ENCODE measurements at places on chromosomes 16 and 17. TPM values are rescaled to one million over a fixed set of nuclear protein-coding genes. Genes with fewer than 3 reads are reported as not detected.

DNA sequence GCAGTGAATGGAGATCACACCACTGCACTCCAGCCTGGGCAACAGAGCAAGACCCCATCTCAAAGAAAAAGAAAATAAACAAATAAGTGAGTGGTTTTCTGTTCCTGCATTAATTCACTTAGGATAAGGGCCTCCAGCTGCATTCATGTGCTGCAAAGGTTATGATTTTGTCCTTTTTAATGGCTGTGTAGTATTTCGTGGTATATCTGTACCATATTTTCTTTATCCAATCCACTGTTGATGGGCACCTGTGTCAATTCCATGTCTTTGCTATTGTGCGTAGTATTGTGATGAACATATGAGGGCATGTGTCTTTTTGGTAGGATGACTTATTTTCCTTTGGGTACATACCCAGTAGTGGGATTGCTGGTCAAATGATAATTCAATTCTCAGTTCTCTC, 33.9 kb downstream of the SLC5A11 start:
- DNase-seq = no peak

The CHST6 gene
- 23.2 TPM for total RNA-seq

GRCh38 chr16:22786284-22786683, 27.7 kb upstream of the HS3ST2 start:
- no peak for DNase-seq

The TBC1D3 gene
- total RNA-seq = not detected

The CHTF18 gene
- total RNA-seq = 183 TPM

- no peak for DNase-seq
Observed at GRCh38 chr16:74657870-74658642, 8.6 kb downstream of the RFWD3 start.

DNA sequence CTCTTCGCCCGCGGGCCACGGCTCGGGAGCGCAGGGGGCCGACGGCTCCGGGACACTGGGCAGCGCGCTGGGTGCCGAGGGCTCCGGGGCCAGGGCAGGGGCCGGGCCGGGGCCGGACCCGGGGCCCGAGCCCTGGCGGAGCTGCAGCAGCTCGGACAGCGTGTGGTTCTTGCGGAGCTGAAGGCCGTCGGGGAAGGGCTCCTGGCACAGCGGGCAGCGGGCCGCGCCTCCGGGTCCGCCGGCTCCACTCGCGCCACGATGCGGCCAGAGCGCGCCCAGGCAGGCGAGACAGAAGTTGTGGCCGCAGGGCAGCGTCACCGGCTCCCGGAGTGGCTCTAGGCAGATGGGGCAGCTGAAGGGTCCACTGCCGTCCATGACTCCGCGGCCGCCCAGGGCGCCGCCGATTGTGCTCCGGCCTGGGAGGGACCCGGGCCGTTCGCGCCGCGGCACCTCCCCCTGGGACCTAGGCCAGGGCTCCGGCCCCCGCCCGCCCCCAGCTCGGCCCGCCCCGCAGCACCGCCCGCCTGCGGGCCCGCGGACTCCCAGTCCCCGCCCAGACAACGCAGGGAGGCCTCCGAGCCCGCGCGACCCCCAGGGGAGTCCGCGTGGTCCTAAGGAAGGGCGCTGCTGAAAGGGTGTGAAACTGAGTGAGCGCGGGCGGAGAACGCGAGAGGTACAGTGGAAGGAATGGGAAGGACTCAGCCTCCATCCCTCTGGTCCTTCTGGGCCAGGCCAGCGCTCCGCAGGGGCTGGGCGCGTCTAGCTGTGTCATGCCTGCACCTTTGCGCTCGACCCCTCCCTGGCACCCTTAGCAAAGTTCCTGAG, at the start of gene TRIM47:
TRIM47 (minus strand) TSS at position 408 of the 825 bp plus-strand sequence; CDS start at position 375, 33 bp downstream.
- peak; percentile 53 for DNase-seq

DNA sequence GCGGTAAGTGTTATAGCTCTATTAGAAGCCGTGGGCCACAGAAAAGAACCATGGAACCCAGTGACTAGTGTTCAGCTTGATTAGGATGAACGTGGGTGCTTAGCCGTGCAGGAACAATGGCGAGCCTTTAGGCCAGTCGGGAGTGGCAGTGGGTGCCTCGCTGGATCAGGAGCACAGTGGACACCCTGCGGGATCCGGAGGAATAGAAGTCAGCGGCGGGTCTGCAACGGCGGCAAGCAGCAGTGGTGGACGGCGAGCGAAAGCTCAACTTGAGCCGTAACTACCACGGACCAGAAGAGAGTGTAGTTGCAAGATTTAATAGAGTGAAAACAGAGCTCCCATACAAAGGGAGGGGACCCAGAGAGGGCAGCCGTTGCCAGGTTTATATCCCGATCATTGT, 37.3 kb upstream of the CDH15 start:
- DNase-seq = no peak

The CMTM2 gene
- total RNA-seq = not detected

DNA sequence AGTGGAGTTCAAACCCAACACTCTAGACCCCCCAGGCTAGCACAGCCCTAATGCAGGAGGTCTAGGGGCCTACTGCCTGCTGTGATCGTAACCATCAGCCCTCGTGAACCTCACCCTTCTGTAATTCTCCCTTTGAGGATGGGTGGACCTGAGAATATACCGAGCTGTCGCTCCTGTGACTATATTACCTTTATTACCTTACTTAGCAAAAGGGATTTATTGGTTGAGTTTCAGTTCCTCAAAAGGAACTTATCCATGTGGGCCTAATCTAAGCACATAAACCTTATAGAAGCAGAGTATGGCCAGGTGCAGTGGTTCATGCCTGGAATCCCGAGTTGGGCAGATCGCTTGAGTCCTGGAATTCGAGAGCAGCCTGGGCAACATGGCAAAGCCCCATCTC, 19.2 kb upstream of the EMP2 start:
- DNase-seq = no peak

The PYY gene
- 0.94 TPM for total RNA-seq

- peak; percentile 26 for DNase-seq
Observed at GRCh38 chr16:47887496-47887895, 268.3 kb downstream of the ABCC12 start.

- no peak for DNase-seq
Observed at GRCh38 chr17:38421871-38422827, 6.1 kb upstream of the ARHGAP23 start.

DNA sequence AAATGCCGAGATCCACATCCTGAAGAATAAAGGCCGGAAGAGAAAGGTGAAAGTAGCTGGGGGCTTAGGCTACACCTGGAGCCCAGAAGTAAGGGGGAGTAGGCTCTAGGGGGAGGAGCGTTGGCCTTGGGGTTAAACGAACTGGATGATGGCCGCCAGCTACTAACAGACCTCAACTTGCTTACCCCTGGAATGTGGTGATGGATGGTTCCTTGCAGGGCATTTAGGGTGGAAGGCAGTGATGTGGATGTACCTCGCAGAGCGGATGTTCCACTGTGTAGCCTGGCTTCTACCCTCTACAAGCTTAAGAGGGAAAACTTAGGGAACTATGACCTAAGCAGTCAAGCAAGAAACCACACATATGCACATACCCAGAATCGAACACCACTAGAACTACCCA, 2.3 kb upstream of the MAZ start:
- DNase-seq = no peak

- no peak for DNase-seq
Observed at GRCh38 chr17:45240905-45241327, 19.2 kb downstream of the FMNL1 start.

DNA sequence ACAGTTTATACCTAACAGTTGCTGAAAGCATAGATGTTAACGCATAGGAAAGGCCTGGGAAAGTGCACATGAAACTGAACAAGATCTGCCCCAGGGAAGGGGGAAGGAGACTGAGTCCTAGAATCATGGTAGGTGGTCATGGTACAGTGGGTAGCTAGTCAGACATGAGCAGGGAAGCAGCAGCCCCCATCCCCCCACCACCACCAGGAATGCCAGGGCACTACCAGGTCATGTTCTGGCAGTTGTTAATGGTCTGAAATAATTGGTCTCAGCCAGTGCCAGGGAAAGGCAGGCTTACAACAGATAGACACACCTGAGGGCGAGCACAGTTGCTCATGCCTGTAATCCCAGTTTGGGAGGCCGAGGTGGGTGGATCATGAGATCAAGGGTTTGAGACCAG, 185.2 kb downstream of the CPPED1 start:
- DNase-seq = no peak

The UTS2R gene
- 0.76 TPM for total RNA-seq

- peak; percentile 72 for DNase-seq
Observed at GRCh38 chr17:74210191-74211140, 2.9 kb upstream of the TTYH2 start.

DNA sequence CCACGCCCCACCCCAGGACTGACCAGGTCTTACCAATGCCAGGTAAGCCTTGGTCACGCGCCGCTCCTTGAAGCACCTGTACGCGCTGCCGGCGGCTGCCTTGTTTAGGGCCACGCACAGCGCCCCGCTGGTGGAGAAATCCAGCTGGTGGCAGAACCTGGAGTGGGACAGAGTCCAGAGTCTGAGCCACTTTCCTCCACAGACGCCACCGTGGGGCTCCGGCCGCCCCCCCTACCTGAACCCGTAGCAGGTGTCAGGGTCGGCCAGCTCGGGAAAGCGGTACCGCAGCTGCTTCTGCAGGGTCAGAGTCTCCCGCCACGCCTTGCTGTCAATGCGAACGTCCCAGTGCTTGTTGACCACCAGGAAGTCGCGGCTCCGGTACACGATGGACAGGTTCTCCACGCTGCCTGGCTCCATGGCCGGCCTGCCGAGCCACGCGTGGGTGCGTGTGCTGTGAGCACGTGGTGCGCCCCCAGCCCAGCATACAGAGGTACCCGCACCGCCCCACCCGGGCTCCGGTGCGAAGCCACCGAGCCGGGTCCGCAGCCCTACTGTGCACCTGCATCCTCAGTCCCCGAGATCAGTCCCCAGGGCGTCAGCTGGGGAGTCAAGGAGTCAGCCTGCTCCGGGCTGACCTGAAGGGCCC, 737 bp downstream of the RPUSD1 start:
- DNase-seq = no peak

Measured in WTC11 (cell line).